H9 (cell line): ENCODE measurements at places on chromosomes 1 and 21. TPM values are rescaled to one million over a fixed set of nuclear protein-coding genes. Genes with fewer than 3 reads are reported as not detected.

AADACL4 gene
- total RNA-seq = not detected in 2 replicates

DNA sequence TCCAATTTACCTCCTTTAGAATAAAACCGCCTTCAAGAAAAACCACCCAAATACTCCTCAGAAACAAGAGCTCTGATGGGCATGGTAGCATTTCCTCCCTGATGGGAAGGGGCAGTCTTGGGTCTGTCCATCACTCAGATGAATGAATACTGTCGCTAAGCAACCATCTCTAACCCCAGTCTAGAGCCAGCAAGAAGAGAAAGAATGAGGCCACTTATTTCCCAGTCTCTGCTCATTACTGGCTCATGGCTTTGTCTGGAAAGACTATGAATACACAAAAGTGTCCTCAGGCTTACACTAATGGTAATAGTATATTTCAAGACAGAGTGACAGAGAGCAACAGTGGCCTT, 51.0 kb upstream of the F3 start:
- H3K36me3 ChIP-seq = no peaks in the 10 kb centered on the region
- no peak overlapping the region for H3K27ac ChIP-seq
- no peak for DNase-seq
- no peaks in the 10 kb centered on the region for H3K27me3 ChIP-seq

GRCh38 chr1:18461656-18462055, 19.1 kb upstream of the KLHDC7A start:
- H3K27me3 ChIP-seq = no peaks in the 10 kb centered on the region
- H3K27ac ChIP-seq = no peak overlapping the region
- H3K4me1 ChIP-seq = no peaks in the 10 kb centered on the region
- no peak overlapping the region for H3K4me3 ChIP-seq

GRCh38 chr1:161954466-161954865, 69.2 kb downstream of the OLFML2B start:
- H3K27me3 ChIP-seq = no peaks in the 10 kb centered on the region
- peaks cover 7% of the 10 kb centered on the region; the same call in 1 of the 2 replicates for H3K36me3 ChIP-seq
- no peaks in the 10 kb centered on the region for H3K4me1 ChIP-seq
- no peak overlapping the region for H3K27ac ChIP-seq

DNA sequence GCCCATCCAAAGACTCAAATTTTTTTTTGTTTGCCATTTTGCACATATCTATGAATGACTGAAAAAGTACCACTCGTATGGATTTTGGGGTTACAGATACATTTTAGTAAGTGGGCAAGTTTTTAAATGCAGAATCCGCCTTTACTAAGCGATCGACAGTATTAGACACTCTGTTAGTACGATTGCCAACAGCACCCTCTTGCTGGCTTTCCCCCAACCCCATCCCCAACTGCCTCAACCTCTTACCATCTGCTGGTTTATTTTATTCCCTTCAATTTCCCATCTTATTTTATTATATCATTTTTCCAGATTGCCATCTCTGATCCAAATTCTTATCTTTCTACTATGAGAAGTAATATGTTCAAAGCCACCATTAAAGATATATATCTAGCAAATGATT, 244.8 kb downstream of the LRRIQ3 start:
- no peak for DNase-seq
- no peaks in the 10 kb centered on the region for H3K27me3 ChIP-seq
- no peaks in the 10 kb centered on the region for H3K36me3 ChIP-seq
- H3K27ac ChIP-seq = no peak overlapping the region
- H3K4me1 ChIP-seq = peaks cover 2% of the 10 kb centered on the region; the same call in 1 of the 2 replicates

GRCh38 chr1:30273456-30273855, 449.9 kb downstream of the MATN1 start:
- H3K27ac ChIP-seq = no peak overlapping the region
- H3K4me3 ChIP-seq = no peak overlapping the region
- no peaks in the 10 kb centered on the region for H3K27me3 ChIP-seq
- peak; percentile 10 for DNase-seq
- no peaks in the 10 kb centered on the region for H3K36me3 ChIP-seq
- H3K4me1 ChIP-seq = no peaks in the 10 kb centered on the region
